Stimulated activated CD8-positive, alpha-beta memory T cell treated with anti-CD3 and anti-CD28 coated beads, Interleukin-15, amount 100 ng/mL, for 4 hours (primary cell): ENCODE measurements at places on chromosomes 4 and X.

GRCh38 chrX:86121916-86122315 lies 26.3 kb upstream of the DACH2 start:
- DNase-seq: no peak

DNA sequence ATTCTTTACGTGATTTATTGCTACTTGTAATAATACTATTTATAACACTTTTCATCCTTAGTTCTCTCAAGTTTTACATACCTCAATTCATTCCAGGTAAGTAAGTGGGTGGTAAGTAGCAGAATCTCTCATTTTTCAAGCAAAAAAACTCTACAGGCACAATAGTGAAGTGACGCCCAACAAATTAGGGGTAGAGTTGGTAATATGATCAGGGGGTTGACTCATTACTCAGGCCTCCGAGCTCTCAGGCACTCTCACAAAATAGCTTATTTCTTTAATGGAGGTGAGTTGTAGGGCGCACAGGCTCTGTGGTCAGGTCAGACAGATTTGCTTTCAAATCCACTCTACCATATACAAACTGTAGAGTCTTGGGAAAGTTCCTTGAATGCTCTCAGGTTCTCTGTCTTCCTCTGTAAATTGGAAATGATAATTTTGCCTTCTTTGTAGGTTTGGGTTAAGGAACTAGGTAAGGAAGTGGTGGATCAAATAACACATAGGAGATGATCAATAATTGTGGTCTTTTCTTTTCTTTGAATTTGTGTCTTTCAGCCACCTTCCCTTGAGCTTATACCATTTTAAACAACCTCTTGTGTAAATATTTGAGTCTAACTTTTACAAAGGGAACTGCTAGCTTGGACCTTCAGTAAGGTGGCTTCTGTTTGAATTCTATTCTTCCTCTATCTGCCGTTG lies 134.9 kb upstream of the LEF1 start:
- no peak for DNase-seq

DNA sequence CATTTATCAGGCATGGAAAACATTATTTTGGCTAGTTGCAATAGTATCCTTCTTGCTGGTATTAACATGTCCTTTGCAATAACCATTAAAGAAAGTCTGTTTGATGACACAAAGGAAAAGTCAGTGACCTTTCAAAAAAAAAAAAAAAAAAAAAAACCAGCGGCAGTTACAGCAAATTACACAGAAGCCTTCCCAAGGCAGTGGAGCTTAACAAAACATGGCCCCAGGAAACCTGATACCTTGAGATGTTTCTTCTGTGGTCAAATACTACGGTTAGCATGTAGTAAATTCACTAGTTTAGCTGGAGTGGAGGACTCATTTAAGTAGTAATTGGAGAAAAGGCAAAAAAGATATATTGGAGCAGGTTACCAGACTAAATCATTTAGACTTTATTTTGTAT lies 359.1 kb downstream of the DACH2 start:
- no peak for DNase-seq

GRCh38 chr4:138702190-138702824 lies 313.3 kb upstream of the NOCT start:
- DNase-seq: no peak
